ENCODE measurements at places on chromosomes 5 and 9.

DNA sequence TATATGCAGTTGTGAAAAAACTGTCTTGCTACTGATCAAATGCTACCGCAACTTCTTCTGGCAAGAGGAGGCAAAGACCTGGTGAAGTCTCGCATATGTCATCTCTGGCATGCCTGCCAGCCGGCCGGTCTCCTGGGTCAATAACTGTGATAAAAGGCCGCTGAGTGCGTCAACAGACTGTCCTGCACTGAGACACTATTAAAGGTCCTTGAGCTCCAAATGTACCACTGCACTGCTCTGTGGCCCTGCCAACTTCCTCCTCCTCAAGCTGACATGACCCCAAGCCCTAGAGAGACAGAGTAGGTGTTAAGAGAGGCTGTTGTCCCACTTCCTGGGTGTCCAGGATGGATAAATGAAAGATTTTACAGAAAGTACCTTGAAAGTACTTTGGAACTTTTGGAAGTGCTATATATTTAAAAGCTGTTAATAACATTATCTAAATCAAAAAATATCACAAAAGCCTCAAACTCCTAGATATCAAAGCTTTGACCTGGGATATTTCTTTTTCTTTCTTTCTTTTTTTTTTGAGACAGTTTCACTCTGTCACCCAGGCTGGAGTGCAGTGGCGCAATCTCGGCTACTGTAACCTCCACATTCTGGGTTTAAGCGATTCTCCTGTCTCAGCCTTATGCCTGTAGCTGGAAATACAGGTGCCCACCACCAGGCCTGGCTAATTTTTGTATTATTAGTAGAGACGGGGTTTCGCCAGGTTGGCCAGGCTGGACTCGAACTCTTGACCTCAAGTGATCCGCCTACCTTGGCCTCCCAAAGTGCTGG, 31.5 kb downstream of the RAPGEF1 start:
- no peak for DNase-seq

GRCh38 chr5:150209099-150209635, 19.3 kb downstream of the SLC6A7 start:
- DNase-seq: no peak

DNA sequence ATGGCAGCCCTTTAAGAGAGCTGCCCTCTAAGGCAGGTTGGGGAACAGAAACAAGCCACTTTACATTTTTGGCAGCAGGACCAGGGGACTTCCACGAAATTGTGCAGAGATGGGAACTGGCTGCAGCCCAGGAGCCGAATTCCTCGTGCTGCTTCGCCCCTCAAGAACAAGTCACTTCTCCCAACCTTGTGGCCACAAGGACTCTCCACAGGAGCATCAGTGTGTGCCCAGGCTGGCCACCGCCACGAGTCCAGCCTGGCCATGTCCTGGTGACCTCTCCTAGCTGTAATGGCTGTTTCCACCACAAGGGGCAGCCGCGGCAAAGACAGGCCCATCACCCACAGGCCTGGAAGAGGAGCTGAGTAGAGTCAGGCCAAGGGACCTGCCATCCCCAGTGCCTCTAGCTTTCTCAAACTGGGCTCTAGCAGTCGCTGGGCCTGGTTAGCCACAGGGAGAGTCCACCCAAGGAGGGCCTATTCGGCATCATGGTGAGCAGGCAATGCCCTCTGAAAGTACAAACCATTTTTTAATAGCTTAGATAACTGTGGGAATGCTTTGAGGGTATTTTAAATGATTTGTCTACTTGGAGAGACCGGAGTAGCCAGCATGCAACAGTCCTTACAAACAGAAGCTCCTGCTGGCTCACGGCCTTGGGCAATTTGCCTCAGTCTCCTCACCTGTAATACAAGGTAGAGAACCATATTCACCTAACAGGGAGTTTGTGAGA, 129.0 kb downstream of the COL23A1 start:
- DNase-seq: no peak

DNA sequence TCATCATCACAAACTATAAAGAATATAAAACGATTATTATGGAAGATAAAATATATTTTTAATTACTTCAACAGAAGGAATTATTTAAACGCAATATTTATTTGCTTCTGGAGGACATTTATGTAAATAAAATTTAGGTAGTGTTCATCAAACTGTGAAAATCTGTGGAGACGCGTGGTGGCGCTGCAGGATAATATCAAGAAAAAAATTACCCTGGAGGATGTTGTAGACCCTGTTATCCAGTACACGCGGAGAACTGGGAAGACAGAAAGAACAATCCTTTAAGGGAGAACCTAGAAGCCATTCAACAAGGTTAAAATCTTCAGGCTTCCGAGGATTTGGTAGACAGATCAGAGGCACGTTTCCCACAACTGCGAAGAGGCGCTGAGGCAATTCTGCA, at the start of gene PCDHB12:
Gene PCDHB12, plus strand, starts transcription at position 242 of the 400 bp plus-strand sequence. CDS start 189 bp downstream, outside the sequence.
- DNase-seq: no peak

DNA sequence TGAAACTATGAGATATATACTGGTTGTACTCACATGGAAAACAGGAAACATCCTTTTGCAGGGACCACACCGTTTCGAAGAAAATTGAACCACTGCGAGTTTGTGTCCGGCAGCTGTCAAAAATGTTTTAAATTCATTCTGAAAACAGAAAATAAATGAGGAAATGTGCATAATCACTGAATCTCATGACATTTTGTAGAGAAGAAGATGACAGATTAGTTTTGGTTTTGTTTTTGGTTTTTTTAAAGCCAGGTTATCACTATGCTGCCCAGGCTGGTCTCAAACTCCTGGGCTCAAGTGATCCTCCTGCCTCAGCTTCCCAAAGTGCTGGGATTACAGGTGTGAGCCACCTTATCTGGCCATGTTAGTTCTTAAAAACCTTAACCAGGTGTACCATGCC, 3.5 kb downstream of the TXNDC8 start:
- DNase-seq: no peak

DNA sequence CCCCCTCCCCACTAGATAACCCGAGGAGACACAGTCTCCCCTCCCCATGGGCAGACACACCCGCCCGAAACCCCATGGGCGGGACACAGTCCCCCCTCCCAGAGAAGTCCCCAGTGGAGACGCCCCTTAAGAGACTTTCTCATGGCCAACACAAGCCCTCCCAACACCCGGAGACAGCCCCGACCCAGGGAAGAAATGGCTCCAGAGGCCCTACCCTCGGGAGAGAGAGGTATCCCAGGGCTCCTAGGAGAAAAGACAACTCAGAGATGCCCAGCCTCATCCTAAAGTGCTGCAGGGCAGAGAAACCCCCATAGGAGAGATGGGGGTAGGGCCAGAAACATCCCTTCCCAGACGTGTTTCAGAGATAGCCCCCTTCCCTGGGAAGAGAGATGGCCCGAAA, 27.4 kb downstream of the PCDH1 start:
- DNase-seq: no peak

DNA sequence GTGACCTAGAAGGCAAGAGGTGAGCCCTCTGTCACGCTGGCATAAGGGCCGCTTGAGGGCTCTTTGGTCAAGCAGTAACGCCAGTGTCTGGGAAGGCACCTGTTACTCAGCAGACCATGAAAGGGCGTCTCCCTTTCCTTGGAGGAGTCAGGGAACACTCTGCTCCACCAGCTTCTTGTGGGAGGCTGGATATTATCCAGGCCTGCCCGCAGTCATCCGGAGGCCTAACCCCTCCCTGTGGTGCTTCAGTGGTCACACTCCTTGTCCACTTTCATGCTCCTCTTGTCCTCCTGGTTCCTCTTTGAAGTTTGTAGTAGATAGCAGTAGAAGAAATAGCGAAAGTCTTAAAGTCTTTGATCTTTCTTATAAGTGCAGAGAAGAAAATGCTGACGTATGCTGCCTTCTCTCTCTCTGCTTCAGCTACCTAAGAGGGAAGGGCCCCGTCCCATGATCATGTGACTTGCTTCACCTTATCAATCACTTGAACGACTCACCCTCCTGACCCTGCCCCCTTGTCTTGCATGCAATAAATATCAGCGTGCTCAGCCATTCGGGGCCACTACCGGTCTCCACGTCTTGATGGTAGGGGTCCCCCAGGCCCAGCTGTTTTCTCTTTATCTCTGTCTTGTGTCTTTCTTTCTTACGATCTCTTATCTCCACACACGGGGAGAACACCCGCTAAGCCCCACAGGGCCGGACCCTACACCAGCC, 16.7 kb upstream of the SCGB3A1 start:
- no peak for DNase-seq

GRCh38 chr5:93925321-93925720, 183.9 kb upstream of the POU5F2 start:
- no peak for DNase-seq

- no peak for DNase-seq
Measured at GRCh38 chr5:67350618-67351201, 154.1 kb upstream of the CD180 start.

DNA sequence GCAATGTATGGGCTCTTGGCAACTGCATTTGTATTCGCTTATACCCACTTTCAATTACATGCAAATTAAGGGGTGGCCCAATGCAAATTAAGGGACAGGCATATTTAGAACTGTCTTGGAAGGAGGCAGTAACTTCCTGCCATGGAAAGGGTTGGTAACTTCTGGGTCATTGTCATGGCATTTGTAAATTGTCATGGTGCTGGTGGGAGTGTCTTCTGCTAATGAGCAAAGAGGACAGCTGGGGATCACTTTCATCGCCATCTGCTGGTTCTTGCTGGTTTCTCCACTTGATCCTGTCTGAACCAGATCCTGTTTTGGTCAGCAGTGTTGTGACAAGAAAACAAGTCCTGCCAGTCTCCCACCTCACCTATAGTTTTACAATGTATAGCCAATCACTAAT, 23.3 kb upstream of the UGT3A2 start:
- no peak for DNase-seq

DNA sequence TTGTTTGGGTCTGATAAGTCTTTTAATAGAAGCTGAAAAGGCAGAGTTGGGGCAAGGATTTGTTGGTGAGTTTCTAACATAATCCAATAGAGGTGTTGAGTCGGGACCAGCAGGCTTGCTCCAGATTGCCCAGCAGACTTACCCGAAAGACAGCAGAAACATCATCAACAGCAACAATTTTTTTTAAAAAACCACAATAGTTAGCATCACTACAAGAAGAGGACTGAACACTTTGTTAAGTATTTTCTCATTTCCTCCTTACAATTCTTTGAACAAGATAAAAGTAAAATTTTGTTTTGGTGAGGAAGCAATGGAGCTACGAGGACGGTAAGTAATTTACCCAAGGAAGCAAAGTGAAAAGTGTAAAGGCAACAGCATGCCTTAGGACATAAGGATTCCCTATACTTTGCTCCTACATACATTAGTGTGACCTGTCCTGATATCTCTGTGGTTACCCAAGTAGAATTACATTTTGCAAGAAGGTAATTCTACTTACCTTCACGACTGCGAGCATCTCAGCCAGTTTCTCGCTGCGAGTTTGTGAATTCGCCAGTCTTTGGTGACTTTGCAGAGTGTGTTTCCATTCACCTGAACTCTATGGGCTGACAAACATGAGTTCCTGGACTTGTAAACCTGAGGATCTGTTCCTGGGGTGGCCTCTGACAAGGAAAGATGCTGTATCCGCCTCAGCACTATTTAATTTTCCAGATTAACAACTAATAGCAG, 13.2 kb downstream of the ITK start:
- DNase-seq: no peak

DNA sequence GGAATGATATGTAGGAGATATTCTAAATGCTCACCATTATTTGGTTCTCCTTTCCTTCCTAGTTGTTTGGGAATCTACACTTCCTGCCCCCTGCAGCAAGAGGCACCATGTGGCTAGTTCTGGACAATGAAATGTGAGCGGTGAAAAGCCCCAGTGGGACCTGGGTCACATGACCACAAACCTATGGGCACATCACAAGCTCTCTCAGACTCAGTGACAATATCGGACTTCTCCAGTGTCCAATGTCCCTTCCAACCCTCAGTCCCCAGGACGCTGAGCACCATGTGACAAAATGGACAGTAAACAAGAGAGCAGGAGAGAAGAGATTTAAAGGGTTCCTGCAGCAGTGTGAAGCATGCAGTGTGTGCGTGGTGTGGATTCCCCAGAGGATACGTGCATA, 44.6 kb upstream of the FOXE1 start:
- DNase-seq: no peak

GRCh38 chr9:81653240-81653639, 36.1 kb downstream of the TLE1 start:
- no peak for DNase-seq

DNA sequence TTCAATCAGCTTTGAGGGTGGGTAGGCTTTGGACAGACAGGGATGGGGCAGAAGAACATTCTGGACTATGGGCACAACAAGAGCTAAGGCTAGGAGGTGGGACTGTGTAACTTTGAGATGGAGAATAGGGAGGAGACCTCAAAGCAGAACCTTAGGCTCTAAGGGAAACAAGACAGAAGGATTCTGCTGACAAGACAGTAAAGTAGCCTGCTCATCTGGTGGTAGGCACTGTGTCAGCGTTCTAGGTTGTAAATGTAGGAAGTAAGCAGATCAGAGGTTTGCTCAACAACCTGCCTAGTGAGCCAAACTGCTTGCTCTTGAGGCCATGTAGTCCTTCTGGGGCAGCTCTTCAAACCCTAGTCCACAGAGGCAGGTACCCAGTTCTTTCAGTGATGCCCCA, 15.0 kb upstream of the IL12B start:
- no peak for DNase-seq

GRCh38 chr5:116454417-116454927, 120.2 kb downstream of the SEMA6A start:
- no peak for DNase-seq

- DNase-seq: no peak
Measured at GRCh38 chr9:107404161-107404560, 85.4 kb downstream of the KLF4 start.

GRCh38 chr9:21923694-21924093, 70.5 kb downstream of the CDKN2A start:
- no peak for DNase-seq

DNA sequence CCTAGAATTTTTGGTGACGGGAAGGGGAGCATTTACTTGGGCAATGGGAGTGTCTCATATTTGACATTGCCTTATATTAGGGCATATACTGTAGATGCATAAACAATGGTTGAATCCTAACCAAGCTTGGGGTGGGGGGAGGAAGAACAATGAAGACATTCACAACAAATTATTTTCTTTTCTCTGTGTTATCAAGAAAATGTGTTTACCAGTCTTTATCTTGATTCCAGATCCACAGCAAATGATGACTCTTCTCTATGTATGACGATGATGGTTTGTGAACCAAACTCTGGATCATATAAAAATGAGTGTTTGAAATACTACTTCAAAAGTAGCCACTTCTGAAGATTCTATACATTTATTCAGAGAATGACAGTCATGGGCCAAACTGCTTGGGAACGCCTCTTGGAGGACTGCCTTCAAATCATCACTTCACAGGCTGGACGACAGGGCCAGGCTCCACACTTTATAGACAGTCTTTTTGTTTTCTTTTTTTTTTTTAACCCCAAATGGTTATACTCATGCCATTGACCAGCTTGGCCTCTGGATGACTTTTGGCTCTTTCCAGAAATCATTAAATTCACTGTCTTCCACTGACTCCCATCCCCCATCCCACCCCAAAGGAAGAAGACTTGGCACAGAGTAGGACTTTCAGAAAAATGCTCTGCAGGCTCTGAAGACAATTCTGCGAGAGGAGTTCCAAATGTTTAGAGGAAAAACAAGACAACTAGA, 123.8 kb upstream of the LIFR start:
- DNase-seq: no peak

DNA sequence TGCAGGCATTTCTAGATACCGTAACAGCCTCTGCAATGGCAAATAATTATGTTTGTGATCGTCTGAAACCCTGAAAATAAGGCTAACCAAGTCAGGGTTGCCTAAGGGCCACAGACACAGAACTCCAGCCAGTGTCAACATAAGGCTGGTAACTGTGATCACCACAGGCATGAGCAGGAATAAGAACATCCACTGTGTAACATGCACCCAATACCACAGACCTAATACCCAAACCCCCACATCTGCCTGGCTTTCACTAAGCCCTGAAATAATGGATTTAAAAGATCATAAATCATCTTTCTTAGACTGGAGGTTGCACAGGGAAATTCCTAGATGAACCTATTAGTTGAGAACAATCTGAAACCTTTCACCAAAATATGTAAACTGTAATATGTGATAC, 394.5 kb downstream of the NFIB start:
- DNase-seq: no peak

All from activated CD8-positive, alpha-beta memory T cell treated with anti-CD3 and anti-CD28 coated beads for 1 hour (primary cell).